ENCODE measurements at places on chromosomes 5 and 9.

- DNase-seq = no peak
These were observed 27.0 kb downstream of the PTGES start for GRCh38 chr9:129725795-129726251.

DNA sequence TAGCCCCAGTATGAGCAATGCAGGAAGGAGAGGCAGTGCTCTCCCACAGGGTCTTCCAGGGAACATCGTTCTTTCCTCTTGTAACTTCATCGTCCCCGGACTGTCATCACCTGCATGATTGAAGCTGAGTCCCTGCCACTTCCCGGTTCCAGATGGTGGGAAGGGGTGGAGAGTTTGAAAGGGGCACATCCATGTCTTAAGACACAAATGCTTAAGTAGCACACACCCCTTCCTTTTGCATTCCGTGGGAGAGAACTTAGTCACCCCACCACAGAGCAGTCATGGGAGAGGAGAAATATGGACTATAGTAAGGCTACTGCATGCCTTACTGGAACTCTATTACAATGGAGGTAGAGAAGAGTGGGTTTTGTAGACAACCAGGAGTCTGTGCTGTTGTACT is 165.3 kb upstream of the GAS1 start:
- no peak for DNase-seq

DNA sequence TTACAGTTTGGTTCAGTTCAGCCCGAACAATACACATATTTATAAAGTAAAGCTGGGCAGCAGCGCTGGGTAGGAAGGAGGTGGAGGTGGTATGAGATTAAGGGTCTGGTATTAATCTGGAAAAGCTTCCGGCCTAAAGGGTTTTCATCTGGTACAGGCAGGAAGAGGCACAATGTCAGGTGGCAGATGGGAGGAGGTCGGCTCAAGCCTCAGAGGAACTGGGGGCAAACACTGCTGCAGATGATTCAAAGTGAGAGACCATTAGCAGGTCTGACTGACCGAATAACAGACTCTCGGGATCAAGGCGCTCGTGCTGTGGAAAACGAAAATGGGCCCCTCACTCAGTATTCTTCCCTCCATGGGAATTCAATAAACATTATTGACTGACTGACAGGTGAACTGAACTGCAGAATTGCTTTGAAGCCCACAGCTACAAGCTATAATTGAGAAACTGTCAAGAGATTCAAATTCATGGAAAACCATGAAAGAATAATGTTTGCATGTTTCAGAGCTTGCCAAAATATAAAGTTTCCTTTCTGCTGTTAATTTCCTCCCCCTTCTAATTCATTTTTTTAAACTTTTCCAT is 75.3 kb downstream of the TMEM167A start:
- no peak for DNase-seq

DNA sequence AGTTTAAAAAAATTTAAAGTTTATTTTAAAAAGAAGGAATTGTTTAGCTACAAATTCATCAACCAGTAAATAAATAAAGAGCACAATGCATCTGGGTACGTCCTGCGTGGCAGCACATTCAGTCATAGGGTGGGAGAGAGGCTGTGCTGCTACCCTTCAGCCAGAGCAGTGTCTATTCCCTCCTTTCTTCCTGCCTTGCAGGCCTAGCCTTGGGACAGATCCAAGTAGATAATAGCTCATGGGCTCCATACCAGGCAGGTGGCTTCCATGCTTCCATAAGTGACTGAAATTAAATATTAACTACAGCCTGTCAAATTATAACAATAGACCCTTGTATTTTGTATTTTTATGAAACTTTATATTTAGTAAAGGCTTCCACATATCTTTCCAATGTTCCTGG is 408.3 kb upstream of the RGMB start:
- no peak for DNase-seq

DNA sequence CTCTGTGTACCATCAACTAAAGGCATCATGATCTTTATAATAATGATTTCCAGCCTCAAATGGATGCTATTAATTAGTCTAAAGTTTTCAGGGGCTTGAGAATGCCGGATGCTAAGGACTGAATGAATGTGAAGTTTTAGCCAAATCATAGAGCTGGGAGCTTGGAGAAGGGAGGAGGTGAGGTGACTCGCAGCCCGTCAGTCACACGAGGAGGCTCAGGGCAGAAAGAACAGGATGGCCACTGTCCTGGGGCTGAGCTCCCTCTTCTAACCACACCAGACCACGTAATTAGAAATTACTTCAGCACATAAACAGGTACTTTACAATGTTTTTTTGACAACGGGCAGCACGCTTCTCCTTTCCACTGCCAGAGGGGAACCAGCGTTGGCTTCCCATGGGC is 222.6 kb downstream of the NPR3 start:
- DNase-seq = no peak

DNA sequence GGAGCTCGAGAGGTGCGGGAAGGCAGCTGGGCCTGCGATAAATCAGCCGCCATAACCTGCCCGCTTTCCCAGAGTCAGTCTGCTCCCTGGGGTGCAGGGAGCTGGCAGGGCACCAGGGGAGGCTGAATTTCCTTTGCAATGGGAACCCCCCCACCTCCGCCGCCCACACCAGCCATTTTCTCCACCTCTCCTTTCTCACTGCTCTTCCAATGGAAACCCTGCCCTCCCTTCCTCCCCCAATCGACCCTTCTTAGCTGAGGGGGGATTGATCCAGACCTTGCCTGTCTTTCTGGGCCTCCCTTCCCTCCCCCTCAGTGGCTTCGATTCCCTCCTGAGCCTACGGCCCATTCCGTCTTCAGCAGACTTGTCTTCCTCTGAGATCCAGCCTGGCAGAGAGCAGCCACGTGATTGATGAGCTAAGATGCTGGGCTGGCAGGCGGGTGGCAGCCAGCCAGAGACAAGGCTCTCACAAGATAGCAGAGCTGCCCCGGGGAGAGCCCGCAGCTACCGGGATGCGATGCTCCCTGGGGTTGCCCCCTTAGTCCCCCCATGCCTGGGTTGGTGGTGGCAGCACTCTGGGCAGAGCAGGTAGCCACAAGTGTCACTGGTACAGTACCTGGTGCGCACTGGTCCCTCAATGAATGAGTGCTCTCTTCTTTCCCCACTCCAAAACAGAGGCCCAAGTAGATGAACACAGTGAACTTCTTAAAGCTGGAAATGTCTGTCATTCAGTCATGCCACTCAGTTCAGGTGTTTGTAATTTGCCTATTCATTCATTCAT is 53.7 kb upstream of the FABP6 start:
- no peak for DNase-seq

DNA sequence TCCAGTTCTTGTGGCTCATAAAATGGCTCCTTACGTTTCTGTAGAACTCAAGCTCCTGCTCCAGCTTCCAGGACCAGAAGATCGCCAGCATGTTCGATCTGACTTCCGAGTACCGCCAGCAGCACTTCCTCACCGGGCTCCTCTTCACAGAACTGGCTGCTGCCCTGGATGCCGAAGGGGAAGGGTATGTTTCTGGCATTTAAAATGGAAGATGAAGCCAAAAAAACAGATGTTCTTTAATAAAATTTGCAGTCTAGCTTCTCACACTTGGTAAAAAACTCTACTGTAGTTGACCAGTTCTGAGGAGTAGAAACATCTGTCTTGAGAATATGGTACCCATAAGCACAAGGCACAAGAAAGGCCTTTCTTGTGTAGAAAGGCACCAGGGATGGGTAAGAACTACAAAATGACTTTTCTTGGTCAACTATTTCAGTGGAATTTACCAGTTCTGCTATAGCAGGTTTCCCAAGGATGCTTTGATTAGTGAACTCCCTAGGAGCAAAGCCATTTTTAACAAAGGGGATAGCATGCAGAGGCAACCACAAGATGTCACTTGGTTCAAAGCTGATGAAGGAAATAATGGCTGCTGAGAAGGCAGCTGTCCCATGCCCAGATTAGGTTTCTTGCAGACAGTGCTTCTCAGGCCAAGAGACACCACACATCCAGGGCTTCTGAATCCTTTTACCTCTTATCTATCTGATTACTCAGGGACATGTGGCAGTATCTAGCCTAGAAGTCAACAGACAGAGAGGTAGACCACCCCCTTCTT is 192.4 kb downstream of the DOCK8 start:
- no peak for DNase-seq

DNA sequence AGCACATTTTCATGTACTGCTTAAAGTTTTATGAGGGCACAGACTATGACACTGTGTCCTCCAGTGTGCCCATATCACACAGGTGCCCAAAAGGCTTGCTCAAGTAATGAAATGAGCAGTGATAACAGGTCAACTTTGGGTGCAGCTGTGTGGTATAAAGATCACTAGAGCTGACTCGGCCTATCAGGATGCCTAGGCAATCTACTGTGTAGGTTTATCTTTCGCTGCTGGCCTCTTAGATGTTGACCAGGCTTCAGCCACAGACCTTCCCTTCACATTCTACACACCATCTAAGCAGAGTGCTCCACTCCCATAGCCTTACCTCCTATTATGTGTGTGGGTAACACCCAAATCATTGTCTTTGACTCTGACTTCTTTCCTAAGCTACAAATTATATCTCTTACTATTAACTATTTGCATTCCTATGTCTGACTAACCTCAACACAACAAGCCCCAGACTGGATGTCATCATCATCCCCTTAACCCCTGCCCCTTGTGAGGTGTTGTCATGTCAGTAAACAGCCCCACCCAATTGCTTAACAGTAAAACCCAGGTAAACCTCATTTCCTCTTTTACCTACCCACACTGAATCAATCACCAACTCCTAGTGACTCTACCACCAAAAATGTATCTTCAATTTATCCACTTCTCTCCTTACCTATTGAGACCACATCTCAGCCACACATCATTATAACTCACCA is 2.5 kb downstream of the SREK1IP1 start:
- no peak for DNase-seq

- no peak for DNase-seq
These were observed 373.4 kb upstream of the CTNND2 start for GRCh38 chr5:12277504-12278192.

GRCh38 chr5:6712577-6713273 is 507 bp upstream of the TENT4A start:
- DNase-seq = no peak

GRCh38 chr9:121700832-121701419 is 49.5 kb downstream of the DAB2IP start:
- DNase-seq = no peak

GRCh38 chr5:139635191-139635590 is 13.0 kb upstream of the CXXC5 start:
- DNase-seq = no peak

GRCh38 chr9:96376891-96377874 is 6.3 kb downstream of the SLC35D2 start:
- no peak for DNase-seq

DNA sequence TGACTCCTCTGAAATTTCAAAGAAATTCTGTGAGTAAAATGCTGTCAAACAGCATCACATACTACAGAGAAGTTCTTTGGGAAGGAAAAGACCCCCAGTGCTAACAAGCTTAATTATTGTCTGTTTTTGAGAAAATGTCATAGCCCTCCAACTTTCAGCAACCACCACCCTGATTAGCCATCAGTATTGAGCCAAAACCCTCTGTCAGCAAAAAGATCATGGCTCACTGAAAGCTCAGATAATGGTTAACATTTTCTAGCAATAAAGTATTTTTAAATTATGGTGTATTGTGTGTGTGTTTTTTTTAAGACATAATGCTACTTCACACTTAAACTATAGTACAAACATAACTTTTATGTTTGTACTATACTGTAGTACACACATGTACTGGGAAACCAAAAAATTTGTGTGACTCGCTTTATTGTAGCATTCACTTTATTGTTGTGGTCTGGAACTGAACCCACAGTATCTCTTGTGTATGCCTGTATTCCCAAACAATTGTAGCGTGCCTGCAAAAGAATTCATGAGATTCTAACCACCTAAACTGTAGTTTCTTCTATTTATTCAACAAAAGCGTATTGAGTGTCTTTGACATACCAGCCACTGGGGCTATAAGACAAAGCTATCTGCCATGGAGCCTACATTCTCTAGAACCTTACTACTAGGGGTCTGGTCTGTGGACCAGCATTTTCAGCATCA is 31.6 kb downstream of the TLE4 start:
- DNase-seq = no peak

DNA sequence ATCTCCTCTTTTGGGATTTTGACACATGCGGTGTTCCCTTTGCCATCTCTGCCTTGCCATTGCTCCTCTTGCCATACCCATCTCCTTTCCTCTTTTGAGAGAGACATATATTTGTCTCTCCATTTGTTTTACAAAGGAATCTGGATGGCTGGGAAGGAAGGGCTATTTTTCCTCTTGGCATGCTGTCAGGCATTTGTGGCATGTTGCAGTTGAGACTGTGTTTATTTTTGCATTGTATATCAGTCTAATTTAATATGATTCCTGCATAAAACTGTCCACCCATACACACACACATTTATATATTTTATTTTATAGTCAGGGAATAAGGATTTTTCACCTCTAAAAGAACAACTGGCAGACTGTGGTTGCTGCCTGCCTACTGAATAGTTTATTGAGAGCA is 1105.8 kb upstream of the SEMA6A start:
- no peak for DNase-seq

DNA sequence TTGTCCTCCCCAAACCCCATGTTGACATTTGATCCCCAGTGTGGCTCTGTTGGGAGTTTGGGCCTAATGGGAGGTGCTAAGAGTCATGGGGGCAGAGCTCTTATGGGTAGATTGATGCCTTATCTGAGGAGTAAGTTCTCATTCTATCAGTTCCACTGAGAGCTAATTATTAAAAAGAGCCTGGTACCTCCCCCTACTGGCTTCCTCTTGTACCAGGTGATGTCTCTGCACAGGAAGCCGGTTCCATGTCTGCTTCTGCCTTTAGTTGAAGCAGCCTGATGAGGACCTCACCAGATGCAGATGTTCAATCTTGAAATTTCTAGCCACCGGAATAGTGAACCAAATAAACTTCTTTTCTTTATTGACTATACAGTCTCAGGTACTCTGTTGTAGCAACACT is 10.8 kb downstream of the GABRB2 start:
- no peak for DNase-seq

DNA sequence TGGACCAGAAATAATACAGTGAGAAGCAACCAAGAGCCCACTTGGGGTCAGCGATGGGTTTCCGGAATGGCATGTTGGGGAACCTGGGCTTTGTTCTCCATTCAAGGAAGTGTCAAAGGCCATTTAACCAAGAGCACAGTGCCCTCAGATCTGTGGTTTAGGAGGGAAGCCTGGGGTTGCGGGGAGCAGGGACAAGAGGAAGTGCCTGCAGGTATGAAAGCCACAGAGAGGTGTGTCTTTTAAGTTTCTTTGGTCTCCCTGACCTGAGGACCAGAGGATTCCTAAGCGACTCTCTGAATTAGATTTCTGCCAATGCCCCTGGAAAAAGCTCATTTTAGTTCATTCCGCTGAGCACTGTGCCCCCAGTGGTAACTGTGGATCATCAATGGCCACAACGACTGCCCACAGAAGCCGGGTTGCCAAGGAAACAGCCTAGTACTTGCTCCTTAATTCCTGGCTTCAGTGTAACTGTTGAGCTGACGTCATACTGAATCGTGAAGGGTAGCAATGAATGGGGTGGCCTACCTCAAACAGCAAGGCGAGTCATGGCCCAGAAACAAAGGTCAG is 107.3 kb upstream of the SPIN1 start:
- DNase-seq = no peak

- DNase-seq = no peak
These were observed 160.1 kb downstream of the GAPVD1 start for GRCh38 chr9:125421591-125422181.

- no peak for DNase-seq
These were observed 92.4 kb upstream of the CXCL14 start for GRCh38 chr5:135671052-135671705.
